ENCODE measurements at places on chromosomes 6 and 20.

DNA sequence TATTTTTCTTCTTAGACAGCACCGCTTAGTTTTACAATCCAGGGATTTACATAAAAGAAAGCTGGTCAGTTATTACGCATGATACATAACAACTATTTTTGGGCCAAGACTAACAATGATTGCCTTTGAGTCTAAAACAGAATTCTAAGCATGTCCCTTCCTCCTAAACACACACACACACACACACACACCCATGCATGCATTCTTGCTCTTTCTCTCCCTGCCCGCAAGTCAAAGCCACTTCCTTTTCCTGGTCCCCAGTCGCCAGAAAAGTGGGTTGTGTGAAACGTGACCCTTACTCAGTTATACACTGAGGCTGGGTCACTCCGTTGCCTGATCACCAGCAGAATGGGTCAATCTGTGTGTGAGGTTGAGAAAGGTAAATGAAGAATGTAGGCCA lies 31.4 kb downstream of the FYN start:
- no peak for DNase-seq

DNA sequence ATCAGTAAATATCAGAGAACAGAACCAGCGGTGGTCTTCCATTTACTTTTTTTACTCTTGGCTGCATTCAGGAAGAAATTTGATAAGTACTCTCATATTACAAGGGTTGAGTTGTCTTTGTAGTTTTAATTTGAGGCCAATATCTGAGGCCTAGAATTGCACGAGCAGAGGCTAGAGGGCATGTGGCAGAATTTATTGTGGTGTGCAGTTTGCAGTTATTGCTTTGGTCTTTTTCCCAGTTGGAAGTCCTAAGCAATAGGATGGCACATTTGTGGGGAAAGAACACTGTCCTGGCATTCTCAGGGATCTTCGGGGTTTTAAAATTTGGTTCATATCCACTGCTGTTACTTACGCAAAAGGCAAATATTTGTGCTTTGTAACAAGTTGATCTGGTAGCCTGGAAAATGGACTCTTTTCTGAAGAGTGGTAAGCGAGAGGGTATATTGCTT lies 66.0 kb downstream of the CTNNBL1 start:
- no peak for DNase-seq

DNA sequence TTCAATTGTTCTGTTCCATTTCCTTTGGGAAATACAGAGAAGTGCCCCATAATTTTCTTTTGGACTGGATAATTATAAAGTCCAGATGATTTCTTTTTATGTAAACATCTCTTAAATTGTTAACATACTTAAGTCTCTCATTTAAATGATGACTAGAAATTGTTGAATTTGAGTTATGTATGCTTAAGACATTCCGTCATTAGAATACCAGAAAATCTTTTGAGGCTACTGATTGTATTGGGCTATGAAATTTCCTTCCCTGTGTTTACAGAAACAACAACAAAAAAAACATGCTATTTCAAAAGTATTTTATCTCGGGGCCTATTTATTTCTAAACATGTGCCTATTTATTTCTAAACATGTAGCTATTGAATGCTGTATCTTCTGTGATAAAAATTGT lies 125.4 kb downstream of the SH3BGRL2 start:
- DNase-seq, result no peak

- DNase-seq, result no peak
These were observed 41.0 kb downstream of the AKIRIN2 start for GRCh38 chr6:87661016-87661415.

DNA sequence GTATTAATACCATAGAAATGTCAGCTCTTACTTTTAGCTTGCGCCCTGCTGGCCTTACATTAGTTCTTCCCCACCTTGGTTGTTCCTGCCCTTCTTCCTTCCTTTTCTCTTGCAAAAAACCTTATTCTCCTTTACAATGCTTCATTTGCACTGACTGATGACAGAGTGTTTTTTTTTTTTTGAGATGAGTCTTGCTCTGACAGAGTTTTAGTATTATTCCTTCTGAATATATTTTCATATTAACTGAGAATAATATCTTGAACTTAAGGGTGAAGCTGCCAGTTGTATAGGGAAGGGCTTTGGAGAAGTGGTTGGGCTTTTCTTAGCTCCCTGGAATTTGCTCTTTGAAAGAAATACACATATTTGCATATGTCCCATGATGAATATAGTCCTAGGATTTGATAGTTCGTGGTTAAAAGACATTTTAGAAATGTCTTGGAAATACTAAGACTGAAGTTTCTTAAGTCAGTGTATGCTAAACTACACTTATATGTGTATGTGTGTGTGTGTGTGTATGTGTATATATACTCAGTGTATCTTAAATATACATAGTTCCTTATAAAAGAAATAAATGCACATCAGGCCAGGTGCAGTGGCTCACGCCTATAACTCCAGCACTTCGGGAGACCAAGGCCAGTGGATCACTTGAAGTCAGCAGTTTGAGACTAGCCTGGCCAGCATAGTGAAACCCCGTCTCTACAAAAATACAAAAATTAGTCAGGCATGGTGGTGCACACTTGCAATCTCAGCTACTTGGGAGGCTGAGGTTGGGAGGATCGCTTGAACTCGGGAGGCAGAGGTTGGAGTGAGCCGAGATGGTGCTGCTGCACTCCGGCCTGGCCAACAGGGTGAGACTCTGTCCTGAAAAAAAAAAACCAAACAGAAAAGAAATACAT lies 216.1 kb upstream of the MYLIP start:
- DNase-seq, result no peak

DNA sequence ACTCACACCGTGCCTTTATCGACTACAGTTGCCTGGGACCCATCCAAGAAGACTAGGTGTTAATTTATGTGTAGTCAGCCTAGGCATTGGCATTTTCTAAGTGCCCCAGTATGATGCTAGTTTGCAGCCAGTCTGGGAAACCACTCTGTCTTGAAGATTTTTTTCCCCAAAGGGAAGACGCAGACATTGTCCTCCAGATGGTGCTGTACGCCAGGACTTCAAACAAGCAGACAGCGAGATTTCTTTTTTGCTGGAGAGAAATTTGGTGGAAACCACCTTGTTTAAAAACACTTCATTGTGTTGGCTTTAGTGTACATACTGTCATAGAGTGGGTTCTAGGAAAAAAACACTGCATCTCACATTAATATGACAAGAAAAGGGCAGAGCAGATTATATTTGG lies 30.0 kb downstream of the ALDH5A1 start:
- no peak for DNase-seq

- no peak for DNase-seq
These were observed 34.9 kb downstream of the KLHL31 start for GRCh38 chr6:53630533-53631226.

GRCh38 chr6:157020881-157021343 lies 243.7 kb downstream of the ARID1B start:
- no peak for DNase-seq

DNA sequence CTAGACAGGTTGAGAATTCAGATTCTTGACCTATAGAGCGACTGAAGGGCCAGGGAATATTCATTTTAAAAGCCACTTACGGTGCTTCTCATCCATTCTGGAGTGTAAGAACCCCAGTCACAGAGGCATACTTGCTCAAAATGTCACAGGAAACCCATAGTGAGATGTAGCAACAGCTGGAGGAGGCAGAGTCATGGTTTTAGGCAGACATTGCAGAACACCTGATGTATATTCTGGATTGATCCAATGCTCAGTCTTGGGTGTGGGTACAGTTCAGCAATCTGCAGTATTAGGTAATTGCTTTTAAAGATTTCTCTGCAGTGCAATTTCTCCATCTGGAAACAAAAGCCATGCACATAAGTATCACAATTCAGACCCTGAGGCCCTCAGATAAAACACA lies 137.4 kb upstream of the SLC22A23 start:
- DNase-seq, result no peak

- DNase-seq, result no peak
These were observed 3.5 kb downstream of the C20orf204 start for GRCh38 chr20:64039293-64040160.

DNA sequence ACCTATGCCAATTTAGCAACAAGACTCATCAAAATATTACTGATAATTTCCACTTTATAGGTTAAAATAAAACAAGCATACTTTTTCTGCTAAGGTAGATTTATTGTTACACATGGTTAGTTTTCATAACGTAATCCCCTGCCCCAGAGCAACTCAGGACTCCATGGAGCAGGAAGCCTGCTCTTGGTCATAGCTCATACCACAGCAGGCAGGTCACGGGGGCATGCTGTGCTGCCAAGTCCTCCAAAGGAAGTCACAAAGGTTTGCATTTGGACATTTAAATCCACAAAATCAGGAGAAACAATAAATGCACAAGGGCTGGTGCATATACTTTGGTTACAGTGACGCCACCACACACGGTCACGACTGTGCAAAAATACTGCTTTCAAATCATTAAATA lies 12.5 kb downstream of the GZF1 start:
- DNase-seq, result no peak

DNA sequence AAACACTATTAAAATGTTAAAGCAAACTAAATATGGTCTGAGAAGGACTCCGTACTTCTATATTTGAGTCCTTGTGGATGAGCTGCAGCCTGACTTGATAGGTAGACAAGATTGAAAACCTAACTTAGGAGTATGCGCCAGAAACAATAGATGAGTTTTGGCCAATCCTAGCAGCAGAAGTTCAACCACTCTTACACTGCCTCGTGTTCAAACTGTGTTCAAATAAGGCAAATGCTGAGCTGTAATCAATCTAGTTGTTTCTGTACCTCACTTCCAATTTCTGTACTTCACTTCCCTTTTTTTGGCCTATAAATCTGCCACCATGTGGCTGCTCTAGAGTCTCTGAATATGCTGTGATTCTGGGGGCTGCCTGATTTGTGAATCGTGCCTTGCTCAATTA lies 13.2 kb upstream of the SERINC1 start:
- DNase-seq, result no peak

GRCh38 chr20:46946796-46947195 lies 52.2 kb downstream of the EYA2 start:
- no peak for DNase-seq
